ENCODE measurements at places on chromosomes 16 and 17.

GRCh38 chr16:19885451-19886072 is 914 bp upstream of the GPRC5B start:
- DNase-seq: no peak

- DNase-seq: peak; percentile 48
Observed at GRCh38 chr17:42107597-42108576, 4.6 kb downstream of the DHX58 start.

- no peak for DNase-seq
Observed at GRCh38 chr17:27751622-27752490, 48.5 kb downstream of the NOS2 start.

- no peak for DNase-seq
Observed at GRCh38 chr17:32822996-32823395, 53.9 kb downstream of the MYO1D start.

DNA sequence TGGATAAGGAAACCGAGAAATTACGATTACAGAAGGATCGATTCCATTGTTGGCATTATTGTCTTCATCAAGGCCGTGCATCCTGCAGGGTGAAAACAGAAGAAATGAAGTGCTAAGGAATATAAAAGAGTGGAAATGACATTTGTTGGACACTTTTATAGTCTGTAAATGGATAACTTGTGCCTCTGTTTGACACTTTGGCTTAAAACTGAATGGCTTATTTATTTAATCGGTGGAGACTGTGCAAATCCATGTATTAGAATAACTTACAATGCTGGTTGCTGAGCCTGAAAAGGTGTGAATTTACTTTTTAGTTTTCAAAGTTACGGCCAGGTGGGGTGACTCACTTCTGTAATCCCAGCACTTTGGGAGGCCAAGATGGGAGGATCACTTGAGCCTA is 31.4 kb downstream of the ITGB3 start:
- DNase-seq: no peak

DNA sequence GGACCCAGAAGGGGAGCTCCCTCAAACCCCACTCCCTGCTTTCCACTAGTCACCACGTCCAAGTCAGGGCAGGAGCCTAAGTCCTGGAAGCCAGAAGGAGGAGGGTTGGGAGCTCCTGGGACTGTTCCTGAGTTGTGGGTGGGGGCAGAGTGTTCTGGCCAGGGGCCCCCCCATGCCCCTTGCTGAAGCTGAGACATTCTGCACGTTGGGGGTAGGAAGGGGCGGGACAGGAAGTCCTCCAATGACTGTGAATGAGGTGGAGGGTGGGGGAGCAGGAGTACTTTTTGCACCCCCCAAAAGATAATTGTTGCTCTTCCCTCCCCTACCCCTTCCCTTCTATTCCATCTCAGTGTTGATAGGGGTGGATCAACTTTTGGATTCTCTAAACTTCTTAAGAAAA is 21.4 kb upstream of the C17orf113 start:
- DNase-seq: no peak

DNA sequence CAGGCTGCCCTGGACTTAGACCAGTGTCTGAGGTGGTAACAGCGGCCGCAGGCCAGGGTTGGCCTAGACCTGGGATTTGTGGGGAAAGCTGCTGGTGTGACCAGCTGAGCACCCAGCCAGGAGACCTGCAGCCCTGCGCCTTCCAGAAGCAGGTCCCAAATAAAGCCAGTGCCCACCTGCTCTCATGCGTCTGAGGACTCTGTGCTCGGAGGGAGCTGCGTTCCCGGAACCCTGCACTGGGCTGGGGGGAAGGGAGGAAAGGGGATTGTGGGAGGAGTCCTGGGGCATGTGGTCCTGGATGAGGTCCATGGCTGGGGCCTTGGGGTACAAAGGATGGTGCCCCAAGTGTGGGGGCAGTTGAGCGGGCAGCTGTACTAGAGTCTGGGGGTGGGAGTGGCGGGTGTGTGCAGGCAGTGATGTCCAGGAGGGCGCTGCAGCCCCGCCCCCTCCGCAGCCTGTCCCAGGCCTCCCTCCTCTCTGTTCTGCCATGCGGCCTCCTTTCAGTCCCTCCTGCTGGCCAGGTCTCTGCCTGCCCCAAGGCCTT is 1.8 kb upstream of the NECAB2 start:
- DNase-seq: no peak

DNA sequence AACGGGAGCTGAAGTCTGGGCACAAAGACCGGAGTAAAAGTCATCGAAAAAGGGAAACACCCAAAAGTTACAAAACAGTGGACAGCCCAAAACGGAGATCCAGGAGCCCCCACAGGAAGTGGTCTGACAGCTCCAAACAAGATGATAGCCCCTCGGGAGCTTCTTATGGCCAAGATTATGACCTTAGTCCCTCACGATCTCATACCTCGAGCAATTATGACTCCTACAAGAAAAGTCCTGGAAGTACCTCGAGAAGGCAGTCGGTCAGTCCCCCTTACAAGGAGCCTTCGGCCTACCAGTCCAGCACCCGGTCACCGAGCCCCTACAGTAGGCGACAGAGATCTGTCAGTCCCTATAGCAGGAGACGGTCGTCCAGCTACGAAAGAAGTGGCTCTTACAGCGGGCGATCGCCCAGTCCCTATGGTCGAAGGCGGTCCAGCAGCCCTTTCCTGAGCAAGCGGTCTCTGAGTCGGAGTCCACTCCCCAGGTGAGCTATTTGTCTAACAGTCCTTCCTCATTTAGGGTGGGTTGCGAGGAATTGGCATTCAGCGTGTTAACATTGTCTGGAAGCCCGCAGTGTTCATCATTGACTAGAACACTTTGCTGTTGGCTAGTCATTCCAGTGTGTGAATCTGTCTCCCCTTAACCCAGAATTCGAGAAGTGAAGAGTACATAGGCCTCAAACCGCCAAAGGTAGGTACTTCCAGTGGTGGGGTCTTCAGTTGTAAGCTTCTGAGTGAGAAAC is 1.5 kb downstream of the CDK12 start:
- DNase-seq: no peak

DNA sequence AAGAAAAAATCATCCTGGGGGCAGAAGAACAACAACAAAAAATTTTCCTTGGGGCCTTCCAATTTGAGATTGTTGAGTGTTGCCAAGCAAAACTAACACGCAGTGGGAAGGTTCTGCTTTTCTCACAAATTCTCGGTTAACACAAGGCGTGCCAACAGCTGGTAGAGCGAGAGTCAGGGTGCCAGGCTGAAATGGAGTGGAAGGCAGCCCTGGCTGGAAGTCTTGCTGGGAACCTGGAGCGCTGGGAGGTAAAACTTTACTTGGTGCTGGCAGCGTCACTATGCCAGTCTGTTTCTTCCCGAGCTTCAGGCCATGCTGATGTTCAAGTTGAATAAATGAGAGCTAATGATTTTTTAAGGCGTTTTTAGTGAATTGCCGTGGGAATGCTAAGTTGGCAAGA is 189.4 kb downstream of the WWOX start:
- DNase-seq: no peak

- DNase-seq: no peak
Observed at GRCh38 chr16:68344252-68344651, 33.4 kb downstream of the PRMT7 start.

DNA sequence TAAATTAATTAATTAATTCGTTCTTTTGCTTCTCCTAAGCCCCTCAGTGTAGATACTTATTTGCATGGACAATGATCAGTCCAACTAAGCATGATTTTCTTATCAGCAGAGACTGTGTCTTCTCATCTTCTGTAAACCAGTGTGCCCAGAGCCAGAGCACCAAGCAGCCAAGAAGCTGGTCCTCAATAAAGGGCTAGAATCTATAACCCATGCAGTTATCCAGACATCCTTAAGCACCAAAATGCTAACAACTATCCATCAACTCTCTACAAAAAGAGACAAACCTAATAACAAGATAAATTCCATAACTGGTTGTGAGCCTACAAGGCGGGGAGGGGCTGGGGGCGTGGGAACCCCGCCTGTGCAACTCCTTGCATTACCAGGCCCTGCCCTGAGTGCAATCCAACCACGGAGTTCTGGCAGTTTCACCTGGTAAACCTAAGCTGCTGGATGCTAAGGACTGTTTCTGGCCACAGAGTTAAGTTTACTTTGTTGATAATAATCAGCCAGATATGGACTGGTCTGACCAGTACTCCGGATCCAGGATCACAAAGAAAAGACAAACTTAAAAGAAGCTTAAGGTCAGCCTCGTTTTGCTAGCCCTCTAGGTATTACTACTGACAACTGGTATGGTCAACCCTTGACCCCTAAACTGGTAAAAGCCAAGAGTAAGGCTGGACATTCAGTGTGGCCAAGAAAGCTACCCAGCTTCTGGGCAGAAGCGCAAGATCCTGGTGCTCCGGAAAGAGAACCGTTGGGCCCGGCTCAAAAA is 51.5 kb downstream of the ZFHX3 start:
- no peak for DNase-seq

DNA sequence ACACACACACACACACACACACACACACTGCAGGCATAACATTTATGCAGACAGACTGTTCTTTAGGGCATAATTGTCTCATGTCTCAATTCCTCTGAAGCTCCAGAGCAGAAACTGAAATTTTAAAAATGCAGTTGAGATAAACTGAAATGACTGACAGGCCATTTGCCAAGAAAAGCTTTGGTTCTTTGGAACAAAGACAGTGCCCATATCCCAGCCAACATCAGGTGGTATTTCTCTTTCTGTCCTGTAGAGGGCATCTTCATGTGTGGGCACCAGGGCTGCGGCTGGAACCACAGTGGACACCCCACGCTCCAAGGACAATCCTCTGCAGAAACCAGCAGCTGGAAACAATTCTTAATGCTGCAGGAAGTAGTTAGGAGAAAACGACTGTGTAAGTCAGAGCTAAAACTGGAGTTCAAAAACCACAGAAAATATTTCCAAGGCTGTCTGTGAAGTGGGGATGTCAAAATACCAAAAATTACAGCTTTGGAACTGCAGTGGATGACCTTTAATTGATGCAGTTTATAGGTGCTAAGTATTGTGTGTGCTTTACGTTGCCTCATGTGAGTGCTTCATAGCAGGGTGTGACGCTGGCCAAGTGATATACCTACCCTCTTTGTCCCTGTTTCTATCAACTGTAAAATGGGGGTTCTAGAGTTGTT is 10.6 kb upstream of the MEFV start:
- DNase-seq: no peak

GRCh38 chr16:10465821-10466220 is 80.0 kb downstream of the ATF7IP2 start:
- DNase-seq: no peak

DNA sequence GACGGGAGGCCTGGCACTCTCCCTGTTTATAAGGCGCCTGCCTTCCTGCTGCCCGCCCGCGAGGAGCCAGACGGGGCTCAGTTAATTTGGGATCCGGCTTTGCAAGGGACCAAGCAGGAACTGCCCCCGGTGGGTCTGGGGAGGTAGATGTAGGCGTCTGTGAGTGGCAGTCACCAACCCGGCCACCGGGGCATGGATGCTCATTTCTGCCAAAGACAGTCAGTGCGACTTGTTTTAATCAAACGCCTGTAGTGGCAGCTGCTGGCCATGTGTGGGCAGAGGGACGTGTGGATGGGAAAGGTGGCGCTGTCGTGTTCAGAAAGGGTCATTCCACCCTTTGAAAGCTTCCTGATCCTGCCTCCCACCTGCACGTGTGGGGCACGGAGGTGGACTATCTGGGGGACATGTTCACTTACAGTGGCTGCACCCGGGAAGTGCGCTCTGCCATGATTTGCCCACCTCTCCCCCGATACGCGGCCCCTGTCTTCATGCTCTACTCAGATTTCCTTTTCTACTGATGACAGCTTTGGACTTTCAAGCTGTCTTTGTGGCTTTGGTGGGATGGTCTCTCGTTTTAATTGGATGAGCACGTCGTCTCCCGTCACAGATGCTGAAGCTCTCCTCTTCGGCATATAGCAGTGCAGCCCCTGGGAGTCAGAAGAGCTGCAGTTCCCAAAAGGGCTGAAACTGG is 60.3 kb upstream of the CIBAR2 start:
- DNase-seq: no peak

DNA sequence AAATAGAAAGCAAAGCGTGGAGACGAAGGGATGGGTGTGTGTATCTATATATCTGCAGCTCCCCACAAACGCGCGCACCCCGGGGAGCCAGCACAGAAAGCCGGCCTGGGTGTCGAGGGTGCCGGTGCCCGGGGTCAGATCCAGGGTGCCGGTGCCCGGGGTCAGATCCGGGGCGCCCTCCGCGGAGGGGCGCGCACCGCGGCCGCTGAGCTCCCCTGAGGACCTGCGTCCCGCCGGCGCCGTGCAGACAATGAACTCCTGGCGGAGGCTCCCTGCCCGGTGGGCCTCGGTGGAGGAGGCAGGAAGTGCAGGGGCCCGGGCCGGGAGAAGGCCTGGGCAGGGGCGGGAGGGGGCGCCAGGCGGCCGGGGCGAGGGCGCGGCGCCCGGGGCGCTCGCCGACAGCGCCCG is 1.1 kb downstream of the ZNF423 start:
- DNase-seq: no peak

DNA sequence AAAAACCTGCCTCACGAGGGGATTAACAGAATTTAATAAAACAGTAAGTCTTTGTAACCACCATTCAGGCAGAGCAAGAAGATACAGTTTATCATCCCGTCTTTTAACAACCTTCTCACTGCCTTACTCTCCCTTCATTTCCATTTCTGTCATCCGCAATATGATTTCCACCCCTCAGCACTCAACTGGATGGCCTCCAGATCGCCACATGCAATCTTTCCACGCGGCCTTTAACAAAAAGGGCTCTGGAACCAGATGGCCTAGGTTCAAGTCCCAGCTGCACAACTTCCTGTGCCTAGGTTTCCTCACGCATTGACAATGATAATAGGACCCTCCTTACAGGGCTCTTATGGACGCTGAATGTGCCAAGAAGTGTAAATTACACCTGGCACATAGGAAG is 103.6 kb downstream of the GAS7 start:
- DNase-seq: no peak

- DNase-seq: peak; percentile 23
Observed at GRCh38 chr17:49486012-49486641, 9.0 kb upstream of the NGFR start.

GRCh38 chr17:33131620-33132019 is 140.0 kb downstream of the SPACA3 start:
- DNase-seq: peak; percentile 99

DNA sequence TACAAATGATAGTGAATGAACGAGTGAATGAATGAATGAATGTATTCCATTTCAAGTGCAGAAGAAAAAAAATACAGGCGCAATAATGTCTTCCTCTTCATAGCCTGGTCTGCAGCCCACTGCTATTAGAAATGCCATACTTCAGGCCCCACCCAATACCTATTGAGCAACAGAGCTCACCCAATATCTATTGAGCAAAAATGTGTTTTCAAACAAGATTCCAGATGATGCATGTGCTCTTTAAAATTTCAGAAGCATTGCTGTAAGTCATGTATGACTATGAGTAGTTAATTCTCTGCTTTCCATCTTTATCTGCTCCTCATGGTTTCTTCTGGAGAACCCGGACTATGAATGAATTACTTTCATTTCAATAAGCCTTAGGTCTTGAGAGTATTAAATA is 308.2 kb downstream of the XYLT1 start:
- DNase-seq: no peak

DNA sequence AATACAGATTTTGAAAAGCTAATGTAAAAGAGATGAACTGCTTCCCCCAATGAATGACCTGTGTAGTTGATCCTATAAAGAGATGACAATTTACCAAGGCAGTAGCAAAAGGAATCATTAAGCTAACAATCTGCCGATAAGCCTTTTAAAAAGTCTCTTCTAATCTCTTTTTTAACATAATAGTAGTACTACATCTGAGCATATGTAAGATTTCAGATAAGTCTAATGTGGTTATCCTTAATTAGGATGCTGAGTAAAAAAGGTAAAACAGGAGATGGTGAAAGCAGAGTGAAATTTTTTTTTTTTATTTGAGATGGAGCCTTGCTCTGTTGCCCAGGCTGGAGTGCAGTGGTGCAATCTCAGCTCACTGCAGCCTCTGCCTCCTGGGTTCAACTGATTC is 26.2 kb upstream of the RASL10B start:
- no peak for DNase-seq
